NCI-H1092 treated with DMSO at 0.1 percent for 48 hours (cell line): ENCODE measurements at places on chromosomes 2 and 18.

- DNase-seq = peak; percentile 12
Measured at GRCh38 chr2:228318218-228318617, 136.7 kb upstream of the SPHKAP start.

GRCh38 chr2:167489325-167489724 lies 601.0 kb downstream of the XIRP2 start:
- DNase-seq = no peak

GRCh38 chr18:55838319-55838718 lies 250.3 kb upstream of the TCF4 start:
- no peak for DNase-seq

DNA sequence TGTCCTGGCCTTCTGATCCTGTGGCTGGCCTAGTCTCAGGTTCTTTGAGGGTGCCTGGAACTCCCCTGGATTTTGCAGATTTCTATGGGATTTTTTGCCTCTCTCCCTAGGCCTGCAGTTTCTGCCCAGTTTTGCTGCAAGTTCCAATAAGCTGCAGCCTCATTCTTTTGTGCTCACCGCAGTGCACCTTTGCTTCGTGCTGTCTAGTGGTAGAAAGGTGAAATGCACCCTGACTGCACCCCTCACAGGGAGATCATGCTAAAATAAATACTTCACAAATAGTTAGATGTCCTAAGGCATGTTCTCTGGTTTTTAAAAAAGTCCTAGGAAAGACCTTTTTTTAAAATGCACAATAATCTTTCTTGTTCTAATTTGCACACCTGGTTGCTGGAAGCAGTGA lies 72.5 kb downstream of the GNAL start:
- DNase-seq = no peak

GRCh38 chr2:238986491-238987351 lies 138.8 kb downstream of the TWIST2 start:
- no peak for DNase-seq

DNA sequence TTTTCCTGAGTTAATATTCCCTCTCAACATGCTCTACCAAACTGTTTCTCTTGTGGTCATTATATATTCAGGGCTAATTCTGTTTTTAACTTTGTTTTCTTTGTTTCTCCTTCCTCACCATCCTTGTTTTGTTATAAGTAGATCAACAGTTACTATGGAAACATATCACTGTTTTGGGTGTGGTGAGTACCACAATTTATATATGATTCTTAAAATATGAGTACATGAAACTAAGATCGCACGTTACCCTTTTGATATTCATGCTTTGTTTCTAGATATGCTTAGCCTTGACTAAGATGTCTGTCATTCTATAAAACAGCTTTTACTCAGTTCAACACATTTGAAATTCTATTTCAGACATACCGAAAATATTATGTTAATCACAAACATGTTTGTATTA lies 232.3 kb upstream of the ITGA4 start:
- no peak for DNase-seq

GRCh38 chr2:205892251-205892655 lies 193.7 kb downstream of the INO80D start:
- peak; percentile 88 for DNase-seq

GRCh38 chr18:58288921-58289797 lies 245.1 kb downstream of the NEDD4L start:
- DNase-seq = no peak

GRCh38 chr2:232787806-232788205 lies 11.4 kb upstream of the KCNJ13 start:
- DNase-seq = no peak

DNA sequence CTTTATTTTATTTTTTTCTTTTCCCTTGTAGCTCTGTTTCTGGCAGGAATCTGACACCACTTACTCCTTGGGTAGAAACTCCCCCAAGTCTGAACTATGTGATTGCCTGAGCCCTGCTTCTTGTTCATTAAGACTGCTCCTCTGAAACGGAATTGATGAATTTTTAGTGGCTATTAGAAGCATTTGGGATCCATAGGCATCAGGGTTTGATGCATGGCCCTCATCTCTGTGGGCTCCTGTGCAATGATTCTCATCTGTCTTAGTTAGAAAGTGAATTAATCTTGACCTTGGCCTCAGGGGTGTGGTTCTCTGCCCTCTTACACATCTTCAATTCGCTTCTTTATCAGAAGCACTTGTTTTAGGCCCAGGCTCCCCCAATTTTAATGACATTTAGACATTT lies 31.0 kb upstream of the DARS1 start:
- DNase-seq = no peak

DNA sequence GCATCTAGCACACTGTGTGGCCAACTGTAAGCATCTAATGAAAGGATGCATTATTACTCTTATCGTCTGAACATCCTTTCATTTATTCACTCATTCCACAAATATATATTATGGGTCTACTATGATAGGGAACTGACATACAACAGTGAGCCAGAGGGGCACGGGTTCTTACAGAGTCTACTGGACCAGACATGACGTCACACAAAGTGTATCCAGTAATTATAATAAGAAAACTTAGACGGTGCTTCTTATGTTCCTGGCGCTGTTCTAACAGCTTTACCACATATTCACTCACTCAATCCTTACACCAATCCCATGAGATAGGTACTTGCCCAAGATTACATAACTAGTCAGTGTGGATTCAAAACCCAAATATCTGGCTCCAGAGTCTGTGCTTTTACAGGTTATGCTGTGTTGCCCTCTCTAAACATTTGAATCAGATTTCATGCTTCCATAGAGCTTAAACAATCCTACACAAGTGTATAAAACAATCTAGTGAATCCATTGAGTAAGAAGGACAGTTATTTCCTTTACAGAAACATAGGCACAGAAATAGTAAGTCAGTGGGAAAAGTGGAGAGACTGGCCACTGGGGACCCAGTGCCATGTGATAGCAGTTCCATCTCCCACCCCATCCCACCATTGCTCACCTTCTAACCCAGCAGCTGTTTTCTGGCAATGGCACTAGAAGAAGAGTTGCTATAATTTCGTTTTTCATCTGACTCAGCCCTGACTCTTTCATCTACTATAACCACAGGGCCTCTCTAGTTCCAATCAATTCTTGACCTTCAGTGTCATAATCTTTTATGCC lies 24.2 kb upstream of the ARL5A start:
- no peak for DNase-seq

- DNase-seq = no peak
Measured at GRCh38 chr2:176105078-176105729, 1.9 kb upstream of the HOXD11 start.

GRCh38 chr18:48814490-48815178 lies 136.1 kb downstream of the SMAD7 start:
- DNase-seq = no peak

DNA sequence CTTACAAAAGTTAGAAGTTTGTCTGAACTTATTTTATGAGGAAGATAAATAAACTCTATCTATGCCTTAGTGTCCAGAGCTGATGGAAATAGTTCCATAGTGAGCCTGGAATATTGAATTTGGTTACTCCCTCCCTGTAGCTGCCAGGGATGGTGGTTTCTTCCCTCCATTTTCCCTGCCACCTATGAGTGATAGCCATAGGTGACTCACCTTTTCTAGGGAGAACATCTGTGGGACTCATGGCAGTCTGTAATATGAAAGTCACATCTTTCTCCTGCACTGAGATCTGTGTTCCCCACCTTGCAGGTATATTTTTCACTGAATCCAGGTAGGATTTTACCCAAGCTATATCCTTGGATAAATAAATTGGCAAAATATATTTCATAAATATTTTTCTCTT lies 148.8 kb downstream of the TPGS2 start:
- DNase-seq = no peak

DNA sequence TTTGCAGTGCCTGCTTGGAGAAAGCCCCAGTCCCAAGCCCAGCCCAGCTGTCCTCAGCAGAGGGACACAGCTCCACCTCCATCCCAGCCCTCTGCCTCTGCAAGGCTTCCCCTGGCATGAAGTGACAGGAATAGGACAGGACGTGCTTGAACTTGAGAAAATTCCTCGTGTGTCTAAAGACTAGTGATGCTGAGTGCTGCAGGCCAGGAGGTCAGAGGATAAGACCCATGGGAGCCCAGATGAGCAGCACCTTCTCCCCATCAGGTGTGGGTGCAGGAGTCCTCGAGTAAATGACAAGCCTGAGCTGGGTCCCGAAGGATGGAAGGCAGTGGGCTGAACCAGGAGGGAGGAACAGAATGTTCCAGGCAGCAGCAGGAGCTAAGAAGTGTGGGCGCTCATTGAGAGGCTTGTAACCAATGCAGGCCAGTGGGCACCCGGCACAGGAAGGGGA lies 67.8 kb upstream of the UXS1 start:
- DNase-seq = no peak

DNA sequence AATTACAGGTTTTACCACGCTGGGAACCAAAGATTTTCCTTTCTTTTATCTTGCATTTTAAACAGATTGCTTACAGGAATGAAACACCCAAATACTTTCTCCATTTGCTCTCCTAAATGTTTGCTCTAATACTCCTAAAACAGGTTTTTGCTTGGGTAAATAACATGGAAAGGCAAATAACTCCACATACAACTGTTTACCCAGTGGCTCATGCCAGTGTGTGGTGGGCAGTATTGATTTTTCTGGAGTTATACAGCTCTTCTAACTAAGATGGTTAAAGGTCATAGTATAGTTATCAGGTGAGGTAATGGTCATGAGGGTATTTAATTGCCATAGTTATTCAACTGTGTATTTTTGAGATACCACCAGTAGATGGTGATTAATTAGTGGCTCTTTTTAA lies 61.2 kb upstream of the RAB27B start:
- DNase-seq = no peak

GRCh38 chr2:170885130-170885791 lies 43.8 kb upstream of the GORASP2 start:
- DNase-seq = no peak

- DNase-seq = no peak
Measured at GRCh38 chr2:85288244-85288725, 39.5 kb downstream of the TGOLN2 start.

- DNase-seq = peak; percentile 67
Measured at GRCh38 chr18:76494231-76495005, 624 bp downstream of the ZNF516 start.

DNA sequence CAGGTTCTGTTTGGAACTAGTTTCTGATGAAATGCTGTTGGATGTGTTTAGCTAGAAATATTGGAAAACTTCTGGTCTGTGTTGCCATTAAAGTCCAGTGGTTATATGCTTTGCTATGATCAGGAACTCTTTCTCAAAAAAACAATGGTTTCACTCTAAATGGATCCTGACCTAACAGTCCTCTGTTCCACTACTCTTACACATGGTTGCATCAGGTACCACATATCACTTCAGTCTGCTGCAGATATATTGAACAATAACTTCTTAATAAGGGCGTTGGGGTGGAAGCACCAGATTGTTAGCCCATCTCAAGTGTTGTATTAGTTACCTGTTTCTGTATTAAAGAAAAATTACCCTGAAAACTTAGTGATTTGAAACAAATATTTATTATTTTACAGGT lies 676.6 kb upstream of the GCFC2 start:
- DNase-seq = no peak

DNA sequence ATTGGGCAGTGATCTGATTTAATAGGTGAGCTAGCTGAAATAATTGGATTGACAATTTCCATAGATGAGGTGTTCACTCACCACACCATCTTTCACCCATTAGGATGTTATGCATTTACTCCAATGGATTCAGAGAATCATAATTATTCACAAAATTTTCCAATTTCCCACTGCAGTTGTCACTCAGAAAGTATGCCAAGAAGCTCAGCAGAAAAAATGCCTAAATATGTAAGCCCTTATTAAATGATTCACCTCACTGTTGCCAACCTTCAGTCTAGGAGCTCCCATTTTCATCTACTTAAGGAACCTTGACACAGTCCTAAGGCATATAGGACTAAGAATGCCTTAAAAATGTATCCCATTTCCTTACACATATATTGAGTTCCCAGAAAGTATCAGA lies 94.3 kb downstream of the MBD2 start:
- no peak for DNase-seq

GRCh38 chr2:222859786-222860612 lies 837 bp upstream of the ACSL3 start:
- DNase-seq = peak; percentile 48

GRCh38 chr2:30359644-30360167 lies 87.3 kb upstream of the LCLAT1 start:
- DNase-seq = peak; percentile 9

- DNase-seq = no peak
Measured at GRCh38 chr2:199907008-199907714, 3.9 kb upstream of the C2orf69 start.

GRCh38 chr18:60120231-60120750 lies 220.5 kb downstream of the PMAIP1 start:
- no peak for DNase-seq

DNA sequence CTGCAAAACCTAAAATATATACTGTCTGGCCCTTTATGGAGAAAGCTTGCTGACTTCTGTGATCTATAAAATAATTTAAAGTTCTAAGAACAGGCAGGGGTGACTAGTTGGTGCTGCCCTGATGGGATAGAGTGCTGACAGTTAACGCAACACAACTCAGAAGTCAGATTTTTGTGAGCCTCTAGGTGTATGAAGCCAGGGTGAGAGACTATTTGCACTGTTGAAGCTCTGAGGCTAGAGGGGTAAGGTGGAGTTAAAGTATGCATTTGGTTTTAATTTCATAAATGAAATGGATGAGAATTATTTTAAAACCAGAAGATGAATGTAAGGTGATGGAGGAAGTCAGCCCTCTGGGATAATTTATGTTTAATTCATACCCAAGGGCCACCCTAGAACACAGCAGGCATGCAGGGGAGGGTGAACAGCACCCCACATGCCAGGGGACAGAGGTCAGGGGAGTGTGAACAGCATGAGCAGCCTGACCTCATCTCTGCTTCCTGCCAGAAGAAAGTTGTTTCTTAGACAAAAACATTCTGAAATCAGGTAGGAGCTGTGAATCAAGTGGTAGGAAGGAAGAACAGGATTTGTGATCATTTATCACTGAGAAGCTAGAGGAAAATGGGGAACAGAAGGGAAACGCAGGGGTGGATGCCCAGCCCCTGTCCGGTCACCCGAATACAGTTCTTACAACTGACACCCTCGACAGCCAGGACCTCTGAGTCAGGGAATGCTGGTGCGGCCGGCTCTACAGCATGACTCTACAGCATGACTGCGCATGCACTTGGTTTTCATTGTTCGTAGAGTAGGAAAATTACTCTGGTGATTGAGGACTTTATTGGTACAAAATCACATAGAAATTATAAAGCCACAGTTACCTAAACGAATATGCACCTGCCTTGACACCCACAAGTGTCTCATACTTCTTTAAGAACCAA lies 93.1 kb downstream of the MBP start:
- DNase-seq = no peak

GRCh38 chr2:63843791-63844190 lies 2.1 kb downstream of the UGP2 start:
- no peak for DNase-seq

DNA sequence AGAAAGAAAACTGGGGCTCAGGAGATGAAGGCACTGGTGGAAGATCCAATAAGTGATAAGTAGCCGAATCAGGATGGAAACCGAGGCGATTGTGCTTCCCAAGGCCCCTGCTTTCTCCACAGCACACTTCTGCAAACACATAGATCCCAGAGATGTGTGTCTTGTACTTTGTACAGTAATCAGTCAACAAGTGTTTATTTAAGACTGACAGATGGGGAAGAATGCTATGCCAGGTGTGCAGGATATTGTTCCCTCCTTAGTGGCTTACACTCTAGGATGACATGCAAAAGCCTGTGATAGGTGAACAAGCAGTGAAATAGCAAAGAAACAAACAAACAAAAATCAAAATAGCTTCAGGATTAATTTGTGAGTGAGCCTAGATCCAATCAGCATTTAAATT lies 116.6 kb downstream of the ACTR3 start:
- no peak for DNase-seq
